ENCODE measurements at places on chromosomes 5 and 9.

GRCh38 chr5:81195335-81195929 lies 37.7 kb upstream of the CKMT2 start:
- DNase-seq: no peak

DNA sequence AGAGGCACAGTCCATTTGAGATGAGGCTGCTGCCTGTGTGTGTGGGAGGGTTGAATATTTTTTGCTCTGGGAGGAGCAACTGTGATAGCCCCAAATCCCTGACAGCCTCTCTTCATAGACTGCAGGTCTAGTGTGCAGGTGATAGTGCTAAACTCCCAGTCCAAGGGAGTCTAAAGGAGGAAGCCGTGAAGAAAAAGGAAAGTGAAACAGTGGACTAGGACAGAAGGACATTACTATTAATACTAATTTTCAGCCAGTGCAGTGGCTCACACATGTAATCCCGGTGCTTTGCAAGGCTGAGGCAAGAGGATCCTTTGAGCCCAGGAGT lies 295.0 kb downstream of the PDE4D start:
- no peak for DNase-seq

- no peak for DNase-seq
Observed at GRCh38 chr9:14273696-14274121, 40.2 kb downstream of the NFIB start.

DNA sequence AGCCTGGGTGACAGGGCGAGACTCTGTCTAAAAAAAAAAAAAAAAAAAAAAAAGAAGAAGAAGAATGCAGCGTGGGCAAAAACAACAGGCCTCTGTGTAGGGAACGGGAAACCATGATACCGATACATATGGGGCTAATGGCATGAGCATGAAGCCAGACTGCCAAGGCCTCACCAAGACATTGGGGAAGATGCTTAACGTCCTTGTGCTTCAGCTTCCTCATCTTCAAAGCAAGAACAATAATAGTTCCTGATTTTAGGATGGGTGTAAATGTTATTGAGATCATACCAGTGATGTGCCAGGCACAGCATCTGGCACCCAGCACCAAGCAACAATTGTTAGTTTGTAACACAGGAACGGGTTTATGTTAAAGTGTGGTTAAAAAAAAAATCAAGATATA lies 51.4 kb downstream of the NEURL1B start:
- DNase-seq: no peak

GRCh38 chr9:129472651-129473102 lies 148.2 kb downstream of the C9orf50 start:
- DNase-seq: no peak

DNA sequence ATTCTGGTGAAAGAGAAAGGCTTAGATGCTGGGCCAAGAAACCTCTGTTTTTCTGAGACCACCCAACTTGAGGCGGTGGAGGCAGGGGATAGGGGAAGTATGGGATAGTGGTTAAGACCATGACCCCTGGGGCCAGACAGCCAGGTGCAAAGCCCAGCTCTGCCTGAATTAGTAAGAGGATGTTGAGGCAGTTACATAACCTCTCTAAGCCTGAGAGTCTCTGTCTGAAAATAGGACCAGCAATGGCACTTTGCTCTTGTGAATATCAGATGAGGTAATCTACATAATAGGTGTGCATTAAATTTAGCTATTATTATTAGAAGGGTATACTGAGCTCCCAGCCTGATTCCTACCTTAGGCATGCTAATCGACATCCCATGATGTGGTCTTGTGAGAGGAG lies 68.2 kb downstream of the DOCK2 start:
- DNase-seq: no peak

GRCh38 chr5:152532714-152533113 lies 127.6 kb upstream of the NMUR2 start:
- no peak for DNase-seq

- DNase-seq: no peak
Observed at GRCh38 chr9:83266666-83267496, 203.9 kb upstream of the RASEF start.

Data from stimulated activated CD4-positive, alpha-beta T cell treated with anti-CD3 and anti-CD28 coated beads, Interleukin-1b, Interleukin-23, amount 100 ng/mL, for 4 hours (primary cell).